T follicular helper cell (primary cell): ENCODE measurements at places on chromosomes 7 and 10.

DNA sequence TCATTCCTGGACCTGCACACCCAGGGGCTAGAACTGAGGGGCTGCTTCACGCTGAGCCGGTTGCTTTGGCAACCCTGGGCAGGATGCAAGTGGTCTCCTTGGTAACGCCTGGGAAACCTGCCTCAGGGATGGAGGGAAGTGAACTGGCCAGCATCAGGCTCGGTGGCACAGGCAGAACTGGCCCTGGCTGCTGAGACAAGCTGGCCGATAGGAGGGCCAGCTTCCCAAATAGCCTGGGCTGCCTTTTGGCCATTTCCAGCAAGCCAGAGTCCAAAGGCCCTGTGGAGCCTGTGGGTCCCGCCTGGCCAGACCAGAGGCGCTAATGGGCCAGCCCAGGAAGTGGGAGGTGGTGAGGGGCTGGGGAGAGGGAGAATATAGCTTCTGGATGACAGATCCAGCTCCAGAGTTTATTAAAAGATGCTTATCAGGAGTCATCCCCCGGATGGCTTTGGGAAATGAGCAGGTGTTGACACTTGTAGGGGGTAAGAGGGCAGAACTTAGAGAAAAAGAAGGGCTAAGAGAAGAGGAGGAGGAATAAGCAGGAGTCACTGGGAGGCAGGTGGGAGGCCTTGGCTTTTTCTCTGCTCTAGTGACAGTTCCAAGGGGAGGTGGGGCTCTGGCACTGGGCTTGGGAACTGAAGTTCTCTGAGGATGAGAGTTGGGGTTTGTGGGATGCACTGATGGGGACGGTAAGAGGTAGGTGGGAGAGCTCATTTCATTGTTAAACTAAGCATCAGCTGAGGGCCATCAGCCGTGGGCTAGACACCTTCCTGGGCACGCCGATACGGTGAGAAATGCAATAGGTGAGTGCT is 9.6 kb downstream of the NEURL1 start:
- DNase-seq, result no peak

- no peak for DNase-seq
These were observed 423.6 kb upstream of the LRGUK start for GRCh38 chr7:133703547-133703946.

DNA sequence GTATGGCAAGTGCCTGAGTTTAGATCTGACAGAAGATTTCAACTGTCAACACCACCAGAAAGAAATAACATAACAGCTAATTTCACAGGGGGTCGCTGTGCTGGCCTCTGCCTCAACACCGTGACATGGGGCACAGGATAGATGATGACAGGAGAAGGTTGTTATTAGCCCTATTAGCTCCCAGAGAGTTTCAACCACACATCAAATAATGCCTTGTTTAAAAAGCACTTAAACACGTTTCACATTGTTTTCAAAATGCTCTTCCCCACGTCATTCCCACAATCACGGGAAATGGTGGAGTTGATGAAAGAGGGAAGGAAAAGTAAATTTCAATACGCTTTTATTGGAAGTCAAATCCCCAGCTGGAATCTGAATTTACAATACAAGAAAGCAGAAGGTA is 184.7 kb downstream of the MAGI2 start:
- DNase-seq, result no peak

GRCh38 chr10:59008452-59008851 is 168.0 kb upstream of the PHYHIPL start:
- DNase-seq, result no peak

- DNase-seq, result no peak
These were observed 30.1 kb downstream of the PLEKHA1 start for GRCh38 chr10:122404576-122404975.

- no peak for DNase-seq
These were observed 213.8 kb downstream of the MLLT10 start for GRCh38 chr10:21747809-21748208.

DNA sequence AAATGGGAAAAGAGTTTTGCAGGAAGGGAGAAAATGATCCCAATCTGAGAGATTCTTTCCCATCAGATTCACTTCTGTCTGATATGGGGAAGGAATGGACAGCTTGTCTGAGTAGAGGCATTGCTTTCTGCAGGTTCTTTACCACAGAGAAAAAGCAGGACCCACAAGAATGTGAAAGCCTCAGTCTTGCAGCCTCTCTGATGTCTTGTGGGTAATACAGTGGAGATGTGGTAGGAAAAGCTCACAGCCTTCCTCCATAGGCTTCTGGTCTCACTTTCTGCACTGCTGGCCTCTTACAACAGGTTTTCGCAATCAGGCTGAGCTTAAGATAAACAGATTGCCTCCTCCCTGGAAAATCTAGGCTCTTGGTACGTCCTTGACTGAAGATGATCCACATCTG is 551 bp downstream of the IFIT1 start:
- no peak for DNase-seq

DNA sequence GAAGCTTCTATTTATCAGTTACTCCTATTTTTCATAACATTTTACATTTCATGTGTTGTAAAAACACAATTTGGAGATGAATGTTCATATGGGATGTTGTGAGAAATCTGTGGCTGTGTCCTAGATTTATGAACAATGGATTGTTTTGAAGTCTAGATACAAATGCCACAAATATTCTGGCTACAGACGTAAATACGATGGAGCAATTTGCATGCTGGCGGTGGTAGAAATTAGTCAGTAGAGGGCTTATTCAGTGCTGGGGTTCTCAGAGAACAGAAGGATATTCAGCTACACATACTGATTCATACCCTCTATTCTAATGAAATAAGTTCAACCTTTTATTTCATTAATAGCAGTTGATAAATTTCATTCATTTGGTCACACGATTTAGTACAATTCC is 48.8 kb downstream of the PLPP4 start:
- no peak for DNase-seq

DNA sequence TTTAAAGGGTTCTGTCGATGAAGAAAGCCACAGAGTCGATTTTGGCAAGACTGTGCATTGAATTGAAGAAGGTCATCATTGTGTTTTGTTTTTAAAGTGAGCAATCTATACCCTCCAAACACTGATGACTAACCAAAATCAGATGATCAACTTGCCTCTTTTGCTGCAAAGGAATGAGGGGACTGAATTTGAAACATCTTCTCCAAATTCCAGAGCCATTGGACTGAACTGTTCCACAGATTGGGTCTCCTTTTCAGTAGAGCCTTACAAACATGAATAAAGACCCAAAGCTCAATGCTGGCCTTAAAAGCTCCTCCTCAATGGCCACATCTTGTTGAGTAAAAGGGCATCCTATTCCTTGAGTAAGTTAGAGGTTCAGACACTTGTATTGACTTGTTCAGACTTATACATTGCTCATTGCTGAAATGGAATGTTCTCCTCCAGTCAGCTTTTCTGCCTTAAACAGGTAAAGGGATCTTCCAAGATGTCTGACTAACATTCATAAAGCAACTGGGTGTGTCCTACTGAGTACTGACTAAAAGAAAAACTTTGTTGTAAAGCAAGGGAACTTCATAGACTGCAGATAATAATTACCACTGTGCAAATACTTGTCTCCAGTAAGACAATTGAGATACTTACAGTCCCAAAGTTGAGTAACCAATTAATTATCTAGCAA is 630.6 kb downstream of the KCNMA1 start:
- DNase-seq, result no peak

GRCh38 chr10:29873941-29874484 is 185.4 kb downstream of the JCAD start:
- DNase-seq, result no peak

DNA sequence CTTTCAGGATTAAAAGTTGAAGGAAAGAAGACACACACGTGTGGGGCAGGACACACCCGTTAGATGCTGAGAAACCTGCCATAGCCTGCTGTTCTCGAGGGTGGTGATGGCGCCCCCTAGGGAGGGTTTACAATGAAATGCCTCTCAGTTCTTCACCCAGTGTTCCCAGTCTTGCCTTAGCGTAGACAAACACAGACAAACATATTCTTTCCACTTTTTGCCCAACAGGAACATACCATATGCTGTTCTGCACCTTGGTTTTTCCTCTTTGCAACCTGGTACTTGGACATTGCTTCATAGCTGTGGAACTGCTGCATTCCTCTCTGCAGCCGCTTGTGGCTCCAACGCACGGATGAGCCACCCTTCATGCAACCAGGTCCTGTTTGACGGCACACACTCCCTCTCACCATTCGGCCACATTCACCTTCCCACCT is 23.3 kb upstream of the HSPA12A start:
- DNase-seq, result no peak

DNA sequence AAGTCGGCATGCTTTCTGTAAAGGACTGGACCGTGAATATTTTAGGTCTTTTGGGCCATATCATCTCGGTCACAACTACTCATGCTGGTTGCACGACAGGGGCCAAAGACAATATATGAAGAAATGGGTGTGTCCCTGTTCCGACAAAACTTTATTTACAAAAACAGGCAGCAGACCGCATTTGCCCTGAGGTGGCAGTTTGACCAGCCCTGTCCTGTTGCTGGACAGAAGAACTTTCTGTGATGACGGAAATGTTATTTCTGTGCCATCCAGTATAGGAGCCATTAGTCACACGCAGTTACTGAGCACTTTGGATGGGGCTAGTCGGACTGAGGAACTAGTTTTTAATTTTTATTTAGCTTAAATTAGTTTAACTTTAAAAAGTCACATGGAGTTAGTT is 112.8 kb upstream of the CARD11 start:
- no peak for DNase-seq

- DNase-seq, result no peak
These were observed 37.4 kb downstream of the HSPA12A start for GRCh38 chr10:116704926-116705325.

DNA sequence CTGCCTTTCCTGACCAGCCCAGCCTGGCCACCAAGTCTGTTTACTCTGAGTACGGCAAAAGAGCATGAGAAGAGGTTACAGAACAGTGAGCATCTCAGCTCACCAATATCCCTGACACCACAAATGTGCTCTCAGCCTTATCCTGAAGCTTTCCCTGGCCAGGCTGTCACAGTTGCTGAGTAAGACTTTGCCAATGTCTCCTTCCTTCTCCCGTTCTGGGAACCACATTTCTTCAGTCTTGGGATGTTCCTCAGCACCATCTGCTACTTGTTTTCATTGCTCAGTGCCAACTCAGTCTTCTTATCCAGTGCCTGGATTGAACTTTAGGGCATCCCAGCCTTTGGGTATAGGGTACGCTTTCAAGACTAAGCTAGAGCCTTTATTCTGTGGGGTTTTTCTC is 7.1 kb upstream of the KCNIP2 start:
- DNase-seq, result no peak

DNA sequence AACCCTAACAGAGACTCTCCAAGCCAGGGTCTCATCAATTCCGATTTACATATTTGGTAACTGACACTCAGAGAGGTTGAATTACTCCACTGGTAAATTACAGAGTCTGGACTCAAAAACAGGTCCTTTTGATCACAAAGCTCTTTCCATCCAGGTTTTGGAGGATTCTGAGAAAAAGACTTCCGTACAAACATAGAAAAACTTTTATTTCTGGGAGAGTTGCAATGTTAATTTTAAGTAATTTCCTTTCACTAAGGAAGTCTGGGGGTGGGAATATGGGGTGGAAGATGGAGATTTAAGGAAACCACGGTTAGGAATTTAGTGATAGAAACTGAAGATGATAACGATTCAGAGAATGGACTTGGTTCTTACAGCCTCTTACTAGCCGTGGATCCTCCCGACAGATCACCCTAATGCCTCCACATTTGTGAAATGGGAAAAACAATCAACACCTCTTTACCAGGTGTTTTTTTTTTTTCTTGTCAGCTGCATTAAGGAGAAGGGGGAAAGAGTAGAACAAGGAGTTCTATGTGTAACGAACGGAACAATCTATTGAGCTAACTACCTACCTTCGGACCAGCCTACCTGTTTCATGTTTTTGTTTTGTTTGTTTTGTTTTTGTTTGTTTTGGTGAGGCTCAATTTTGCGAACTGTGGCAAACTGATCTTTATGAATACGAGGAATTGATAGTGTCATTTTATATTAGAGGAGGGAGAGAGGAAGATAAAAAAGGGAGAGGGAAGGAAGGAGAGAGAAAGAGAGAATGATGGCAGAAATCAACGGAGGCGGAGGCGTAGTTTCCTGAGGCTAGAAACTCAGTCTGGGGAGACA is 1.7 kb upstream of the RBM20 start:
- DNase-seq, result no peak

- DNase-seq, result no peak
These were observed 54.4 kb downstream of the ARMH3 start for GRCh38 chr10:102001435-102002068.

GRCh38 chr7:94177441-94177840 is 173.3 kb upstream of the BET1 start:
- no peak for DNase-seq

DNA sequence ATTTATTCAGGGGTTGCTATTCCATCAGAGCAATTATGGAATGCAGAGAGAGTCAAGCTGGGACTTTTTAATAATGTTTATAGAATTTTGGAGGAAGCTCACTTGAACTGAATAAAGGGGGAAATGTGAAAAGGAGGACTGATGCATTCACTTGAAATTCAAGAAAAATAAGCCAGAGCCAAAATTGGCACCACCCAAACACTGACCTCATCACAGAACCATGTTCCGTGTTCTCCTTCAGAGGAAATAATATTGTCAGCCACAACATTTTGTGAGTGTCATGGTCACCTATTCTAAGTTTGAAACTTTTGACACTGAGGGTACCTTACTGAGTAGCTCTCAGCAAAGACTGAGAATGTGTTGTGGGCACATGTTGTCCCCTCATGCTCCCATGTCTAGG is 207.0 kb downstream of the ANK3 start:
- no peak for DNase-seq

- no peak for DNase-seq
These were observed 673.8 kb downstream of the INHBA start for GRCh38 chr7:41029072-41029499.

DNA sequence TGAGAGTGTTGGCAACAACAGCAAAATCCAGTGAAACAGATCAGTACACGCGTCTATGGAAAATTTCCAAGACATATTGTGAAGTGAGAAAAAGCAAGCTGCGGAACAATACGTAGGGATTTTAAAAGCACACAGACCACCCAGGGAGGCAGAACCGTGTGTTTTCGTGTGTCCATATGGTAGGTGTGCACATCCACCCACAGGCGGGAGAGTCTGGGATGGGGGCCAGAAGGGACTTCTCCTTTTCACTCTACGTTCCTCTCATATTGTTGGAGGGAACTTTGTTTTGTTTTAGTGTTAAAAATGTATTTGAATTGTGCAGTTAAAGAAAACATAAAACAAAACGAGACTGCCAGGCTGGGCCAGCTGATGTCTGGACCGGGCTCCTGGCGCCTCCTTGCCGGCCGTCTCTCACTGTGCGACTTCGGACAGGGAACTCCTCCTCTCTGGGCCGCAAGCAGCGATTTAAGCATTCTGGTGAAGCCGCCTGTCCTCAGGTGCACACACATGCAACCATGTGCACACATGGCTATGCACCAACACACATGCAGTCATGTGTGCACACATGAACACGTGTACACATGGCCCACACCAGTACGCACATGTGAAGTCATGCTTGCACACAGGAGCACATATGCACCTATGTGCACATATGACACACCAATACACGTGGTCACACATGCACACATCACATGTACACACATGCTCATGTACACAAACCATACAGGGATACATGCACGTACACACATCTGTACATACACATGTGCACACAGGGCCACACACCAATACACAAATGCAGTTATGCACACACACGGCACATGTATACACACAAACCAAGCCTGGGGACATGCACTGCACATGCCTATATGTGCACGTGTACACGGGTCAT is 141.1 kb downstream of the ELFN1 start:
- no peak for DNase-seq

GRCh38 chr10:80161321-80162083 is 29.0 kb downstream of the PLAC9 start:
- no peak for DNase-seq
